Vagina (tissue), 2 donors: ENCODE measurements at places on chromosomes 1 and 21.

DNA sequence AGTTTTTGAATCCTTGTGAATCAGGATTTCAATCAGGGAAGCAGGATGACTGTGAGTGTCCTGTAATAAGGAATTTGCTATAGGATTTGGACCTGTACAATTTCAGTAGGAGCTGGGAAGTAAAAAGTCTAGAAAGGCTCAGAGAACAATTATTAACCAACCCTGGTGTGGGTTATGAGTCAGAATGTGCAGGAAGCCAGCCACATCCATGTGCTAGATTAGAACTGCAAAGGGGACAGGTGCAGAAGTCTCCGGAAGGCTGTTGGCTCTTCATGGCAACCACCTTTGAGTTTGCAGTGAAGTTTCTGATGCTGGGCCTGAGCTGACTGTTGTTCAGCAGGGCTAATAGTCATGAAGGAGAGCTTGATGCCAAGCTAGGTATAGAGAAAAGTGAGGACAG is 70.7 kb downstream of the SPATA46 start:
- H3K4me3 ChIP-seq, result no peak overlapping the region
- H3K27ac ChIP-seq, result no peak overlapping the region
- no peaks in the 10 kb centered on the region for H3K4me1 ChIP-seq

GRCh38 chr1:162381941-162382750 is 618 bp downstream of the C1orf226 start:
- H3K4me3 ChIP-seq, result no peak overlapping the region
- no peaks in the 10 kb centered on the region for H3K27me3 ChIP-seq
- peak; percentile 74 for DNase-seq

GRCh38 chr1:169105434-169106094 is 926 bp upstream of the ATP1B1 start:
- peaks cover 23% of the 10 kb centered on the region for H3K4me1 ChIP-seq
- no peaks in the 10 kb centered on the region for H3K27me3 ChIP-seq
- peak overlapping the region; percentile 75 for H3K27ac ChIP-seq
- no peaks in the 10 kb centered on the region for H3K36me3 ChIP-seq
- H3K4me3 ChIP-seq, result peak overlapping the region; percentile 63
- DNase-seq, result no peak

DNA sequence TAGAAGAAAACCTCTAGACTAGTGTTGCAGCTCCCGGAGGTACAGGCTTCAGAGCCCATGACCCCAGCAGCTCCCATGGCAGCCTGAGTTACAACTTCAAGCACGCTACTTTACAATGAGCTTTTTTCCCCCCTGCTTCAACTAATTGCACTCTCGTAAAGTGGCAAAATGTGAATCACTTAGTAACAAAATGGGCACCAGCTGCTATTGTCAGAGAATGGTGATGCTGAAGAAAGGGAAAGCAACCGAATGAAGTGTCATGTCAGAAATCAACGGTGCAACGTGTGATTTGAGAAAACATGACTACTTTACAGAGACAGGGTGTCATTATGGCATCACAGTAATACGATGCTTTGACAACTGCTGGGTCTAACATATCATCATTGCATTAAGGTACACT is 40.5 kb downstream of the ESRRG start:
- H3K27ac ChIP-seq, result no peak overlapping the region
- H3K36me3 ChIP-seq, result no peaks in the 10 kb centered on the region
- no peak overlapping the region for H3K4me3 ChIP-seq
- H3K27me3 ChIP-seq, result no peaks in the 10 kb centered on the region

DNA sequence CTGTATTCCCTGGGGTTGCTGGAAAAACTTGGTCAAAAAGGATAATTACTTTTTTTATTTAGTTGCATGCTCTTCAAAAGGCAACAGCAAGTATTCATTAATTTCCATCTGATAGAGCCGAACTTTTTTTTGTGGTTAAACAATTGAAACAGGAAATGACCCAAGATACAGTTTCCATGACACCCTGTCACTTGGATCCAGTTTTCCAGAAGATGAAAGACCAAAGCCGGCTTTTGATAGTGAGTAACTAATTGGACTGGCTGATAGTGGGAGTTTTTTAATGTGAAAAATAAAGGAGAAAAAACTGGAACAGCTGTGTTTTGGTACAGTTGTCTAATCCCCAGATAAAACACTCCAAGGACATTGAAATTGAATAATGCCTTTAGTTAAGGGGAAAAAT is 33.0 kb downstream of the CACHD1 start:
- DNase-seq, result no peak
- no peaks in the 10 kb centered on the region for H3K27me3 ChIP-seq
- H3K4me1 ChIP-seq, result peaks cover 46% of the 10 kb centered on the region
- no peak overlapping the region for H3K4me3 ChIP-seq

DNA sequence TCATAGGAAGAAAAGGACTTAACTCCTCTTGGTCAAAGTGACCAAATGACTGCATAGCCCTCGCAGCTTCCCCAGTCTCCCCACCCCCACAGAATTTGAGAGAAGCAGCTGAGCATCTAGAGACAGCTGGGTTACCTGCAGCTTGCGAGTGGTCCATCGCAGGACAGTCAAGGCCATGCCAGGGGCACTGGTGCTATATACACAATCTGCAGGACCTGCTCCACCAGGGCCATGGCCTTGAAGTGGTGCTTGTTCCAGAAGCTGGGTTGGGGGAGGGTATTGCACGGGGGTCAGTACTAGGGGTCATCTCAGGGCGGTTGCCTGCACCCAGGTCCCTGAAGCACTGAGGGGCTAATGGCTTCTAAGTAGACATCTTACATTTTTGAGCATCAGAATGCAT is 10.4 kb downstream of the MRTO4 start:
- DNase-seq, result no peak
- H3K4me1 ChIP-seq, result no peaks in the 10 kb centered on the region
- no peak overlapping the region for H3K4me3 ChIP-seq
- H3K36me3 ChIP-seq, result peaks cover 34% of the 10 kb centered on the region
- H3K27ac ChIP-seq, result no peak overlapping the region
- H3K27me3 ChIP-seq, result no peaks in the 10 kb centered on the region

DNA sequence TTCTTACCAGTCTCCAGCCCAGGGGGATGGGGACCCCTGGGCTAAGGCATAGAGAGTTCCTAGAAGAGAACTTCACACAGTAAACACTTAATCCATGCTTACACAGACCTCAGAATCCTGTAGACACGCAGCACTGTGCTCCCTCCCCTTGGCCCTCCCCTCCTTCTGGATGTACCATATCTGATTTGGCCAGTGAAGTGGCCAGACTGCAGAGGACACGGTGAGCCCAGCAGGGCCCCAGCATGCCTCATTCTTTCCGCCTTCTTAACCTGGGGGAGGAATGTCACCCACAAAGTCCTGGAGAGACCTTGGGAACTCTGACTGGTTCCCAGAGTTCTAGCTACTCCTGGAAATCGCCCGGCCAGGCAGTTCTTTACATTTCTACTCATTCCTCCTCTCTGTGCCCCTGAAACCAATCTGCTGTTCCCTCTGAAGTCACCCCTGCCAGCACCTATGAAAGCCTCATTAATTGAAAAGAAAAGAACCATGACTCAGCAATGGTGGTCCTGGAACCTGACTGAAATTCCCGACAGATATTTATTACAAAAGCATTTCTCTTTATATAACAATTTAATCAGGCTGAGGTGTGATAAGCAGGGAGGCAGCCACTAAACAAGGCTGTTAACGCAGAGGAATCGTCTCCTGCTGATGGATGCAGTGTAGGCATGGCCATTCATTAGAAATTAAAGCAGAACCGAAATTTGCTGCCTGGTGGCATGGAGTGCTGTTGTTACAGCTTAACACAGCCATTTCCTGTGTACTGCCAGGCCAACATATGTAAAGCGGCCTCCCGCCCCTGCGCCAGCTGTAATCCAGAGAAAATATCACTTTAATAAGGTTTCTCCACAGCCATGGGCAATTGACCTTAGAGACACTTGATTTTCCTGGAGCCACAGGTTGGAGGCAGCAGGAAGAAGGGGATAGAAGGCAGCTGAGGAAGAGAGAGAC is 74.6 kb upstream of the KCND3 start:
- H3K27me3 ChIP-seq, result no peaks in the 10 kb centered on the region
- DNase-seq, result no peak
- H3K4me3 ChIP-seq, result no peak overlapping the region

- no peaks in the 10 kb centered on the region for H3K36me3 ChIP-seq
- peak within 1 kb of the TSS; percentile 53 for H3K4me3 ChIP-seq
- no peaks in the 10 kb centered on the region for H3K27me3 ChIP-seq
- no peak for DNase-seq
These were observed at the start of gene GBP3 for GRCh38 chr1:89022167-89022959. TSS of gene GBP3 (minus strand) at chr1:89022866. CDS start at chr1:89020721, 2,145 bp downstream.

GRCh38 chr1:74517599-74518051 is 5.2 kb upstream of the LRRC53 start:
- no peak for DNase-seq
- no peaks in the 10 kb centered on the region for H3K4me1 ChIP-seq
- H3K4me3 ChIP-seq, result no peak overlapping the region
- H3K27me3 ChIP-seq, result no peaks in the 10 kb centered on the region
- no peak overlapping the region for H3K27ac ChIP-seq
- no peaks in the 10 kb centered on the region for H3K36me3 ChIP-seq

- H3K4me3 ChIP-seq, result no peak overlapping the region
- H3K27ac ChIP-seq, result peak overlapping the region; percentile 18
- no peaks in the 10 kb centered on the region for H3K36me3 ChIP-seq
- H3K4me1 ChIP-seq, result peaks cover 40% of the 10 kb centered on the region
These were observed 41.2 kb downstream of the ENAH start for GRCh38 chr1:225611537-225612223.

- H3K4me3 ChIP-seq, result no peak overlapping the region
- no peak for DNase-seq
- H3K4me1 ChIP-seq, result peaks cover 70% of the 10 kb centered on the region
- no peak overlapping the region for H3K27ac ChIP-seq
- H3K27me3 ChIP-seq, result no peaks in the 10 kb centered on the region
These were observed 17.4 kb downstream of the CNST start for GRCh38 chr1:246583448-246584185.

GRCh38 chr1:85494904-85495266 is 29.9 kb upstream of the DDAH1 start:
- DNase-seq, result no peak
- H3K4me3 ChIP-seq, result no peak overlapping the region
- H3K4me1 ChIP-seq, result peaks cover 7% of the 10 kb centered on the region
- H3K27me3 ChIP-seq, result no peaks in the 10 kb centered on the region

GRCh38 chr1:22204057-22204840 is 61.4 kb upstream of the WNT4 start:
- no peak overlapping the region for H3K4me3 ChIP-seq
- DNase-seq, result no peak
- no peaks in the 10 kb centered on the region for H3K4me1 ChIP-seq
- H3K36me3 ChIP-seq, result no peaks in the 10 kb centered on the region
- no peaks in the 10 kb centered on the region for H3K27me3 ChIP-seq

GRCh38 chr21:41095983-41096382 is 72.0 kb upstream of the BACE2 start:
- no peak overlapping the region for H3K4me3 ChIP-seq
- H3K4me1 ChIP-seq, result no peaks in the 10 kb centered on the region
- no peaks in the 10 kb centered on the region for H3K36me3 ChIP-seq

- no peaks in the 10 kb centered on the region for H3K4me1 ChIP-seq
- H3K27me3 ChIP-seq, result no peaks in the 10 kb centered on the region
- no peak for DNase-seq
- no peak overlapping the region for H3K4me3 ChIP-seq
- no peak overlapping the region for H3K27ac ChIP-seq
These were observed 353.5 kb upstream of the B3GALT2 start for GRCh38 chr1:193539731-193540459.

DNA sequence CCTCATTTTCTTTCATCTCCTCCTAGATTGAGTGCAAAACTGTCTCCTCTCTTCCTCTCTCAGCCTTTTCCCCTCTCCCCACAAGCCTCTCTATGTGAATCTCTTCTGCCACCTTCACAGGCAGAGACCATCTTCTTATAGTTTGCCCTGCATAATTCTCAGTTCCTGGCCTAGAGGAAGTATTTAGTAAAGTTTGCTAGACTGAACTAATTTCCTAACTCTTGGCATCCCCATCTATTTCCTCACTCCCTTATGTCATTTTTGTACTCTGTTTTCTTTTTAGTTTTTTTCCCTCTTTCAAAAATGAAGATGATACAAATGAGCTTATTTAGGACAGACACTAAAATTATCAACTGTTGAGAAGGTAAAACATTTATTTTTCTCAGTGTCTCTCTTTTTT is 66.0 kb downstream of the XCL2 start:
- no peaks in the 10 kb centered on the region for H3K27me3 ChIP-seq
- peaks cover 13% of the 10 kb centered on the region for H3K4me1 ChIP-seq
- no peak overlapping the region for H3K4me3 ChIP-seq
- H3K36me3 ChIP-seq, result no peaks in the 10 kb centered on the region
- no peak for DNase-seq

DNA sequence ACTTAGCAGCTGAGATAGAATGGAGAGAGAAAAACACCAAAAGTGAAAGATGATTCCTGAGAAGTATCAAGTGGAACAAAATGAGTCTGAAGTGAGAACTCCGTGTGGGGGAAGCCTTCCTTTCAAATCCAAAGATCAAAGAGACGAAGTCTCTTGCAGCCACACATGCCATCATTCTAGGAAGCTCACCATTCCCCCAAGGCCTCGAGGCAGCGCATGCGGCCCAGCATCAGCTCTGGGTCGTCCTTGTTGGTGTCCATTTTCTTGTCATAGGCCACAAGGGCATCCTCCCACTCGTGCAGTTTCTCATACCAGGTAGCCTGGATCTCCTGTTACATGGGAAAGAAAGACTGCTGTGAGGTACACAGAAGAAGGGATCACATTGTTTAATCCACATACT is 32.2 kb upstream of the ANGPTL7 start:
- H3K27me3 ChIP-seq, result no peaks in the 10 kb centered on the region
- H3K4me3 ChIP-seq, result no peak overlapping the region
- H3K36me3 ChIP-seq, result no peaks in the 10 kb centered on the region

DNA sequence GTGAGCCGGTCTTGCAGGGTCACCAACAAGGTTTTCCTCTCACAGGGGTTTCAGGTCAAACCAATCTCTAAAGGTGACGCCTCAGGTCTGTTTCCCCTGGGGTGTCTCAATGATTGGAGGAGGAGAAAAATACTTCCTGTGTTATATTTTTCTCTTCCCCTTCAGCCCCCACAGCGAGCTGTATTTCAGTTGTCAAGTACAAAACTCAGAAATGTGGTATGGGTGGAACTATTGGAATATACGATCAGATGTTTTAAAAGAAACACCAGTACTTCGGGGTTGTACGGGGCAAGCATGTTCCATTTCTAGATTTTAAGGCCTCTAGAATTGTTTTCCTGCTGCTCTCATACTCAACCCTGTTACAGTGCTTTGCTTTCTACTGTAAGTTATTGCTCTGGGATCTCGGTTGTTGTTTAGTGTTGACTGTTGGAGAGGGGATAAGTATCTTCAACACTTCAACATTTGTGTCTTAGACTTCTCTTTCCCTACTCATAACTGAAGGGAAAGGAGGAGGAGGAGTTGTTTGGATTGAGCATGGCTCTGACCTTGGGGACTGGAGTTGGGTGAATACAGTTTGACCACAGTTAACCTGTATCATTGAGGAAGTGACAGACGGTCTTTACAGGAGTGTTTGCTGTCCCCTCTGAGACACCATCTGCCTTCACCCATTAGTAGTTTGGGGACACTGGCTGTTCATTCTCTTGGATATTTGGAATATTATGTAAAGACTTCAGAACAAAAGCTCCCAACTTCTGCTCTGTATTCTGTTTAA is 2.0 kb downstream of the MAPKAPK2 start:
- no peaks in the 10 kb centered on the region for H3K36me3 ChIP-seq
- peak overlapping the region; percentile 98 for H3K27ac ChIP-seq
- H3K4me3 ChIP-seq, result peak overlapping the region; percentile 94
- H3K27me3 ChIP-seq, result no peaks in the 10 kb centered on the region
- peaks cover 71% of the 10 kb centered on the region for H3K4me1 ChIP-seq
- DNase-seq, result no peak

- no peaks in the 10 kb centered on the region for H3K27me3 ChIP-seq
- peaks cover 41% of the 10 kb centered on the region for H3K4me1 ChIP-seq
- H3K27ac ChIP-seq, result peak overlapping the region; percentile 97
- DNase-seq, result no peak
- H3K36me3 ChIP-seq, result peaks cover 5% of the 10 kb centered on the region
- H3K4me3 ChIP-seq, result peak overlapping the region; percentile 67
These were observed 1.4 kb downstream of the PMF1 start for GRCh38 chr1:156214024-156214748.
